Right renal cortex interstitium (tissue), 3 donors: ENCODE measurements at places on chromosomes 1 and 21.
A peak's percentile ranks its signal among the peaks of the same experiment; 100 is the strongest.

DNA sequence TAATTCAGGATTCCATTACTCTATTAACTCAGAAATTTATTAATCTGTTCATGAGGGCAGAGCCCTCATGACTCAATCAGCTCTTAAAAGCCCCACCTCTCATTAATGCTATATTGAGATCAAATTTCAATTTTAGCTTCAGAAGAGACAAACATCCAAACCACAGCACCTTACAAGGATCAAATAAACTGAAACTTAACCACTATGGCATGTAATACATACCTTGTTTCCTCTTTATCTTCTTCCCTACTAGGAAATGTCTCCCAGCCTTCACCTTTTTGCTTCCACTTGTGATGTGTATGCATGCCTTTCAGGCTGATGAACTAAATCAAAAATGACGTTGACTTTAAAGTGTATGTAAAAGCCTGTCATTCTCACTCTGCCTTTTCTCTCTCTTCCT, 2121.3 kb downstream of the NCAM2 start:
- no peak for DNase-seq

DNA sequence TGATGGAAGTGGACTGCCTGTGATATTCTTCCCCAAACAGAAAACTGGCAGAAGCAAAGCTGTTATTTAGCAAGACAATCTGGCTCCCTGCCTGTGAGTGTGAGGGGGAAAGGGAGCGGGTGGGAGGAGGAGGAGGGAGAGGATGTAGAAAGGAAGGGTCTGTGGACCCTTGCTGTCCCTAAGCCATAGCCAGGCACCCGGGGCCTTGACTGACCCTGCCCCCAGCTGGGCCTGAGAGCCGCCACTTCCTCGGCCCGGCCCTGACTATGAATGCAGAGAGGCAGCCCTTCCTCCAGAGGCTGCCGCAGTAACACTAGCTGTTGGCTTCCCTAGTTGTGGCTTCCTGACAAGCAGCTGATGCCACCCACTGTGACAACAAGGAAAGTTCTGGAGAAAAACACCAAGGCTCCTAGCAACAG, 13.9 kb downstream of the PLA2G2F start:
- DNase-seq = no peak

GRCh38 chr1:159746666-159747065, 32.3 kb upstream of the CRP start:
- no peak for DNase-seq

GRCh38 chr21:45146306-45146705, 71.9 kb downstream of the ADARB1 start:
- DNase-seq = no peak

DNA sequence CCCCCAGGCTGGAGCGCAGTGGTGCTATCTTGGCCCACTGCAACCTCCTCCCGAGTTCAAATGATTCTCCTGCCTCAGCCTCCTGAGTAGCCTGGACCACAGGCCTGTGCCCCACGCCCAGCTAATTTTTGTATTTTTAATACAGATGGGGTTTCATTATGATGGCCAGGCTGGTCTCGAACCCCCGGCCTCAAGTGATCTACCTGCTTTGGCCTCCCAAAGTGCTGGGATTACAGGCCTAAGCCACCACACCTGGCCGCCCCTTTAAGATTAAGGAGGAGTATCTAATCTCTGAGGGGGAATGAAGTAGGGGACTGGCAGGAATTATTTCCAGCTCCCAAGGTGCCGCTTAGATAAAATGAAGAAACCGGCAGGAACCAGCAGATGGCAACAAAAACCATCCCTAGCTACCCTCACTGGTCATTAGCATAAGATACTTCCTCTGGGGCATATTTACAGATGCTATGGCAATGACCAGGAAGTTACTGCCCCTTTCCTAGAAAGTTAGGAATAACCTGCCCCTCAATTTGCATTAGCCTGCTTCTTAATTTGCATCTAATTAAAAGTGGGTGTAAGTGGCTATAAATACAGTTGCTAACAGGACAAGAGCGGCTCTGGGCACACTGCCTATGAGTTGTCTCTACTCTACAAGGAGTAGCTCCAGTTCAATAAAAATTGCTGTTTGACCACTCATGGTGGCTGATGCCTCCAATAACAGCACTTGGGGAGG, 7.1 kb upstream of the NSUN4 start:
- no peak for DNase-seq

DNA sequence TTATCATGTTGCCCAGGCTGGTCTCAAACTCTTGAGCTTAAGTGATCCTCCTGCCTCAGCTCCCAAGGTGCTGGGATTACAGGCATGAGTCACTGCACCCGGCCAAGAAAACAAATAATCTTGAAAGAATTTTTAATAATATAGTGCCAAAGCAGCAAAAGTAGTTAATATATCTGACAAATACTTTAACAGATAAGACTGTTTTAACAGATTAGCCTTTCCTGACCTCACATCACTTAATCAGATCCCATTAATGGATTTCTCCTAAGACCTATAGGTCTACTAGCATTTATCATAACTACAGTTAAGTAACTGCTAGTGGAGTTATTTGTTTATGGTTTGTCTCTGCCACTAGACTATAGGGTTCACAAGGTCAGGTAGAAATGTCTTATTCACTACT, 61.1 kb upstream of the HP1BP3 start:
- no peak for DNase-seq

DNA sequence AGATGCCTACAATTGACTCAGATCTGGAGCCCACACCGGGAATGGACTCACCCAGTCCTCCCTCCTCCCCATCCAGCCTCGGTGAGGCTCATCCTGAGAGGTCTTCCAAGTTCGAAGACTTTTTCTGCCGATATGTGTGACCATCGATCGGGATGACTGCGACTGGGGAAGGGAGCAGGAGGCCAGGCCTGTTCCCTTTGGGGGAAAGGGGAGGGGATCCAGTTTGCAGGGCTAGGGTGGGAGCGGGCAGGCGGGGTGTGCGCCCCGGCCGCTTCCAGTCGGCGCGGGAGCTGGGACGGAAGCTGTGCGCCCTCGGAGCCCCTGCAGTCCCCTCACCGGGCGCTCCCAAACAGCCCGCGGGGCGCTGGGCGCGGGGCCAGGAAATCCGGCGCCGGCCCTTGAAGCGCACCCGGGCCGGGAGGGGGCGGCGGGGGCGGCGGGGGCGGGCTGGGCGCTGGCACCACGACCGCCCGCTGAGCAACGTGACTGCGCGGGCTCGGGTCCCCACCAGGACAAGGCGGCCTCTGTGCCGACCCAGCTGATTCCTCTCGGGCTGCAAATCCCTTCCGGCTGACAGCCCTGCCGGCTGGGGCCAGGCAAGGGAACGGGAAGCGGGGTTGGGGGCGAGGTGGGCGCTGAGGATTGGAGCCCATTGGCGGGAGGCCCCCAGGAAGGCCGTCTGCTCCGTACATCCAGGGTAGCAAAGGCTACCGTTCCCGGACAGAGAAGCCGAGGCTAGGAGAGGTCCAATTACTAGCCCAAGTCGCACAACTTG, 103.9 kb downstream of the EBNA1BP2 start:
- DNase-seq = no peak

- no peak for DNase-seq
Observed at GRCh38 chr1:200037501-200037900, 10.0 kb downstream of the NR5A2 start.

GRCh38 chr1:11286735-11287410, 13.9 kb downstream of the UBIAD1 start:
- DNase-seq = no peak

DNA sequence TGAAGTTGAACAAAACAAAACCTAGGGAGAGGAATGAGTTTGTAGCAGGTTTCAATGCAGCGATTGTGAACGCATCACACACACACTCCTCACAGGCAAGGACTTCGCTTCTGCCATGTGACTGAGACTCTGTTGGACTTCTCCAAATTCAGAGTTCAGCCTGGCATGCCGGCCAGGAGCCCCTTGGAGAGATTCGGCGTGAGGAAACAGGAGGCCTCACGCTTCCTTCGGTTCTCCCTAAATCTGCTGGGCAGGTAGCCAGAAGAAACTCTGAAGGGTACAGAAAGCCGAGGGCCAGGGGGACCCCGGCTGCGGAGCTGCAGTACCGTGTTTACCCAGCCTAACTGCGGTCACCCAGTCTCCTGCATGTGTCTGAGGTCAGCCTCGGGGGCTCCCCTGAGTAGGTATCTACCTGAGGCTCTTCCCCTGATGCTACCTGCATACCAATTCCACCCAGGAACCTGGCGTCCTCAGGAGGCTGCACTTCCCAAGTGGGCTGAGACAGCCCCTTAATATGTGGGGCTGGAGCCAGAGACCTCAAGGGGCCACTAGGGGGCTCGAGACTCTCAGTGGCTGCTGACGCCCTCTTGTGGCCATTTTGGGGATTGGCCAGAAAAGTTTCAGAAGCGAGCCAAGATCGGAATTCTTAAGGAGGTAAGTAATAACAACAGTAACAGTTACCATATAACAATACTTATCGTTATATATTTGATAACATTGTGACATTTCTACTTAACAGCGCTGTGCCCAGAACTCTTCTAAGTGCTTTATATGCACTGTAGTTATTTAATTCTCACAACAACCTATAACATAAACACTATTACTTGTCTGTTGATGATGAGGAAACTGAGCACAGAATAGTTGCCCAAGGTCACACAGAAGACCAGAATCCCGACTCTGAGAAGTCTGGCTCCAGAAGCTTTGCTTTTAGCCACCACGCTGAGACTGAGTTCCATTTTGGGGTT, 2.7 kb upstream of the ANXA9 start:
- peak; percentile 86 for DNase-seq

DNA sequence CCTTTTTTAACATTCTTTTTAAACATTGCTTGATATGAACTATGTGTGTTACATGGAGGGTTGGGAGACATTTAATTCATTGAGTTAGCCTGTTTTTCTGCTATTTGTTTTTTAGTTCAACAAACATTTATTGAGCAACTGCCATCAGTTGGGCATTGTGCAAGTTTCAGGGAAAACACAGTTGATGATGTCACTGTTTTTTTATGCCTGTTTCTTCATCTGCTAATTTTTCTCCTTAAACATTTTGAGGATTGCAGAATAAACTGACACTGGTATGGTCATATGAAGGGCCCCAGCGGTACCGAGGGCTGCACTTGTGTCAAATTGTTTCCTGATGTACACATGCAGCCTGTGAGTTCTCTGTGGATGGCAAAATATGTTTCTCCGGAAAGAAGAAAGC, 253.0 kb downstream of the FGGY start:
- DNase-seq = no peak

- DNase-seq = no peak
Observed at GRCh38 chr1:60990714-60991090, 91.7 kb upstream of the NFIA start.

GRCh38 chr1:229035054-229035747, 235.7 kb upstream of the RAB4A start:
- DNase-seq = no peak

GRCh38 chr1:66446261-66447001, 87.5 kb upstream of the SGIP1 start:
- DNase-seq = peak; percentile 49

- DNase-seq = no peak
Observed at GRCh38 chr1:82586473-82586872, 785.7 kb downstream of the ADGRL2 start.

DNA sequence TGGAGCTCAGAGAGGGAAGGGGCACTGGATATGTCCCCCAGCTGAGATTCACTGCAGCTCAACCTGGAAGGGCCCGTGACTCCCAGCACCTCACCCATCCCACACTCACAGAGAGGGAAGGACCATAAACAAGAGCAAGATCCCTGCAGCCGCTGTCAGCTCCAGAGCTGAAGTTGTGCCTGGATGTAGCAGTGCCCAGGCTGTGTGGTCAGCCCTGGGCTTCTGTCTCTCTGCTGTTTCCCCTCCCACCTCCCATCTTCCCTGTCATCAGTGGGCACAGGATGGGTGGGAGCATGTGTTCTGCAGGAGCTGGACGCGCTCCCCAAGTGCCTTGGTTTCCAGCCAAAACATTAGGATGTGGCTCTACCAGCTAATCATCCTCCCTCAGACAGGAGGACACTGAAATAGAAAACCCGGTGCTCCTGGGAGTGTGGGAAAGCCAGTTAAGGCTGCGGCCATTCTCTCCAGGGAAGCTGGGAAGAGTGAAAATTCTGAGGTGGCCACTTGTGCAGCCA, 282.7 kb downstream of the NPHP4 start:
- DNase-seq = no peak

- DNase-seq = no peak
Observed at GRCh38 chr21:37944496-37944895, 28.2 kb upstream of the KCNJ6 start.

DNA sequence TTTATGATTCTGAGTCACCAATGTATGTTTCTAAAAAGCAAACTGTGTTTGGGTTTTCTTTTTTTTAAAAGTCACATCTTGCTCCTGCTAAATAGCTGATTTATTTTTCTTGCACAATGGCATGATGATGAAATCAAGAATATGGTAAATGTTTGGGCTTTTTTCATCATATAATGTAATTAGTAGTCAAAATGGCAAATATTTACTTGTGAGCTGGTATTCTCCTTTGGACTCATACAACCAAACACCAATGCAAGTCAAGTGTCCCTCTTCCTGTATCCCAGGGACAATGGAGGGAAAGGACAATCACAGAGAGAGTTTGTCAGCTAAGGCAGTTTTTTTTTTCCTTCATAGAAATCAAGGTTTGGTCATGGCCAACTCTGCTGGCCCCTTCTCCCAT, 94.6 kb upstream of the RALGPS2 start:
- no peak for DNase-seq

DNA sequence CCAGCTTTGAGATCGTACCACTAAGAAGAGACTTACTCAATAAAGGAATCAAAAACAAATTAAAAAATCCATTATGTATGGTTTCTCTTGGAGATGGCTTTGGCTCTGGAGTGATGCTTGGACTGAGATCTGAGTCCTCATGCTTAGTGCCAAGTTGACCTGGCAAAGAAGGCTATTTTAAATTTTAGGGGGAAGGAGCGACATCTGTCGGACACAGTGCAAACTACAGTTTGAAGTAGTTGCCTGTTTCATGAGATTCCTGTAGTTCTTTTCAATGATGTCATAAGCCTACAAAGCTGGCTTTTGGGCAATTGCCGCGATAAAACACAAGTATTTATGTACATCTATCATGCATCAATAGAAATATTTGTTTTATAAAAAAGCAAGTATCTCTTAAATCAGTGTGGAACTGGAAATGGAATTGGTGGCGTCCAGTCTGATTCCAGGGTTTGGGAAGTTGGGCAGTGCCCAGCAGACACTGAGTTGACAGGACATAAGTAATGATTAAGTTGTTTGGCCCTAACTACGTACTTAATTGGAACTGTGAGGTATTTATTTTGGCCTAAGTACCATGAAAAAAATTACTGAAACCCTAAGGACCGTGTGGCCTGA, 50.0 kb downstream of the TBCE start:
- peak; percentile 47 for DNase-seq
